ENCODE measurements at places on chromosomes 5 and 9.

DNA sequence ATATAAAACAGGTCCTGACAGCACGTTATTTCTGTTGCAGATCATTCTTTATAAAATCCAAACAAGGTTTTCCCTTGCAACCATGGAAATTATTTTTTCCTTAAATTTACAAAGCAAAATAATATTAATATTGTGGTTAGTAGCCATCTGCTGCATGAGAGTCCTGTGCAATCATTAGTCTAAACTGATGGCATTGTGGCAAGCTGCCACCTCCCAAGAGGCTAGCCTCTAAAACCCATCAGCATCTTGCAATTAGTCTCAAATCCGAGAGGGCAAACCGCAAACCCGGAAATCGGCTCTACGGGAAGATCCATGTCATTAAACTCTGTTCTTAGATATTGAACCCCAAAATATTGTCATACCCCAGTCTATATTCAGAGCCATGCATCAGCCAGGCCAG, 11.3 kb upstream of the CDH6 start:
- no peak for DNase-seq

DNA sequence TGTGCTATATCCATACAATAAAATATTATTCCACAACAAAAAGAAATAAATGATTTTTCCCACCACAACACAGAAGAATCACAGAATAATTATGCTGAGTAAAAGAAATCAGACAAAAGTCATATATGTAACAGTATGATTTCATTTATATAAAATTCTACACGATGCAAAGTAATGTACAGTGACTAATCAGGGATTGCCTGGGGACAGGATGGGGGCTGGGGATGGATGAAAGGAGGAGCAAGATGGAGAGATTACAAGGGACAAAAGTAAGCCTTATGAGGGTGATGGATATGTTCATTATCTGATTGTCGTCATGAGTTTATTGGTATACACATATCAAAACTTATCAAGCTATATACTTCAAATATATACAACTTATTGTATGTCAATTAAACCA, 154.0 kb downstream of the FBN2 start:
- no peak for DNase-seq

- no peak for DNase-seq
Measured at GRCh38 chr5:176570044-176570443, 20.9 kb downstream of the CDHR2 start.

GRCh38 chr5:75616371-75616881, 5.2 kb downstream of the ANKDD1B start:
- no peak for DNase-seq

DNA sequence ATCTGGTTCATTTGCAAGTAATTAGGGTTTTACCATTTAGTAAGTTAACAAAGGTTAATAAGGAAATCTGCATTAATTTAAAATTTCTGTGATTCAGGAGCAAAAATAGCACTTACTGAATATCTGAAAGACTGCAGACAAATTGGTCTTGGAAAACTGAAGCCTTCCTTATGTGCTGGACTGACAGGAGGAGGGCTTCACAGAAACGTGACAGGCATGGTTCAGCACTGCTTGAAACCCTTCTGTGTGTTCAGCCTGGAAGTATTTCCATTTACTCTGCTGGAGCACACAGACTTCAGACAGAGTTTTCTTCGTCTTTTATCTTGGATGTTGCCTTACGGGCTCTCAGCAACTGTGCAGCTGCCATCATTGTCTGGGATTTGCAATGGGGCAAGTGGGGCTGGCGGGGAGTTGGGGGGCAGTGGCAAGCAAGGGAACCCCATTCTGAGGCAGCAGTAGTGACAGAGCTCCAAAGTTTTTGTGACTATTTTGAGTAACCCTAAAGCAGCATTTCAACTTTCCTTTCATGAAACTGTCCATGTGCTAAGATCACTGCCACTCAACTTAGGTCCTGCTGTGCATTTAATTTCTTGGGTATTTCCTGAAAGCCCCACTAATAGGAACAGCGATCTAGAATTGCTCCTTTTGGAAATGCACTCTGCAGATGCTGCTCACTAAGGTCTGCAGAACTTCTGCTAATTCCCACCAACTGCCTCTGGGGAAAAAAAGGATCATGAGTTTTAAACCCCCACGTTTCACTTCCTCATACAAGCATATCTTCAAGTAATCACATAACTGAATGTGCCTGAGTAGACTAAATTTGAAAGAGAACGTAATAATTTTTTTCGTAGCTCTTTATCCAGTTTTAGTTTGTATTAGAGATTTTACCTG, 56.6 kb downstream of the KCNN2 start:
- no peak for DNase-seq

DNA sequence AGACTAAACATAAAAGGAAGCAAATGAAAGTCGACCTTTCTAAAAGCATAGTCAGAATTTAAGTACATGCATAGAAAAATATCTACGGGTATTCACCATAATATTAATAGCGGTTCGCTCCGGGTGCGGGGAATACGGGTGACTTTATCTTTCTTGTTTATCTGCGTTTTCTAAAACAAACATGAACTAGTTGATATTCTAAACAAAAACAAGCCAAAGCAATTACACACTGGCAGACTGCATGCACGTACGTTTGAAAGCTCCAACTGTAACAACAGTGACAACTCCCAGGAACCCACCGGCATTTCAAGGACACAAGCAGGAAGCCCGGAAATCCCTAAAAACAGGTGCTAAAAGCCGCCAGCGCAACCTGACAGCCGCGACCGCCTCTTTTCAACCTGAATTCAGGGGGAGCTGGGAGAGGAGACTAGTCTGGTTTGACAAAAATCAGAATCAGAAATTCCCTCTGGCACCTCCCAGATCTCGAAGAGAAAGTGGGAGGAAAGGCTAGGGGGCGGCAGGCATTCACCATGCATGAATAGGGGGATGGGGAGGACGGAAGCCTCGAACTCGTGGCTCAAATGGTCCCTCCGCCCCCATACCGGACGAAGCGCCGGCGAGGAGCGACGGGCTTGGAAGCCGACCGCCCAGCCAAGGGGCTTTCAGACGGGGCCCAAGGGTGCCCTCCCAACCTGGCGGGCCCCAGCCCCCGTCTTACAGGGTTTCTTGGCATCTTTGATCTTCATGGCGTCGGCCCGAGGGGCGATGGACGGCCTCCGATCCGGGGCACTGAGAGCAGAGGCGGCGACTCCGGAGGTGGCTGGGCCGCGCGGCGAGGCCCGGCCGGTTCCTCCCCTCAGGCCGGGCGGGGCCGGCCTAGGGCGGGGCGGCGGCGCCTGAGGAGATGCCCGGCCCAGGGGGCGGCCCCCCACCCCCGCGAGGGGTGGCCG, at the start of gene PANK3:
TSS of gene PANK3 (minus strand) at position 831 of the 950 bp plus-strand sequence. CDS start at position 746, 85 bp downstream.
- DNase-seq = peak; percentile 67

DNA sequence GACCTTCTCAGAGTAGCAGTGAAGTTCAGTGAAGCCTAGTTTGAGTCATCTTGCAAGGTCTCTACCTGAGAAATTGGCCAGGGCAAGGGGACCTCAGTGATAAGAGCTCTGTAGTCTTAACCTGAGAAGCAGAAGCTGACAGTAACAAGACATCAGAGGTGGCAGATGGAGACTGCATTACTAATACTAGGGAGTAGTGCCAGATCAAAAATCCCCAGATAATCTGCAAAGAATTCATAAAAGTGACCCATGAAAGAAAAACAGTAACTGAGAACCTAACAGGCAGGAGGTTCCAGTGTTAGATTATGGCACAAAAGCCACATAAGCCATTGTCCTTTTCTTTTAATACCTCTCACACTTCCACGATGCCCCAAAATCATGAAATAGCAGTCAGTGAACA, 175.5 kb downstream of the MUSK start:
- DNase-seq = no peak

DNA sequence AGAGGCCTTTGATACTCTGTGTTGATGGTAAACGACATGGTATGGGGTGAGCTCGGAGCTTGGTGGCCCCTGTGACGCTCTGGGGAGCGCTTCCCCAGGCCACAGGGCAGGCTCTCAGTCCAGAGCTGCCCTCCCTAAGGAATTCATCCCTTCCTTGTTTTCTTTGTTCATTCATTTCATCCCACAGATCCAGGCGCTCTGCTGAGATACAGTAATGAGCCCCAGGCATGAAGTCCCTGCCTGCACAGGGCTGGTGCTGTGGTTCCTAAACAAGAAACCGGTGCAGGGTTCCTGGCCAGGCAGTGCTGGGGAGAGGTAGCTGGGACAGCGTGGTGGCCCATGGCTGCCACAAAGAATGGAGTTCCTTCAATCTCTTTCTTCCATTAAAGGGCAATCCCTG, 14.4 kb downstream of the NEK6 start:
- DNase-seq = no peak

Measured in A172 (cell line).